ENCODE measurements at places on chromosomes 2 and 18.

DNA sequence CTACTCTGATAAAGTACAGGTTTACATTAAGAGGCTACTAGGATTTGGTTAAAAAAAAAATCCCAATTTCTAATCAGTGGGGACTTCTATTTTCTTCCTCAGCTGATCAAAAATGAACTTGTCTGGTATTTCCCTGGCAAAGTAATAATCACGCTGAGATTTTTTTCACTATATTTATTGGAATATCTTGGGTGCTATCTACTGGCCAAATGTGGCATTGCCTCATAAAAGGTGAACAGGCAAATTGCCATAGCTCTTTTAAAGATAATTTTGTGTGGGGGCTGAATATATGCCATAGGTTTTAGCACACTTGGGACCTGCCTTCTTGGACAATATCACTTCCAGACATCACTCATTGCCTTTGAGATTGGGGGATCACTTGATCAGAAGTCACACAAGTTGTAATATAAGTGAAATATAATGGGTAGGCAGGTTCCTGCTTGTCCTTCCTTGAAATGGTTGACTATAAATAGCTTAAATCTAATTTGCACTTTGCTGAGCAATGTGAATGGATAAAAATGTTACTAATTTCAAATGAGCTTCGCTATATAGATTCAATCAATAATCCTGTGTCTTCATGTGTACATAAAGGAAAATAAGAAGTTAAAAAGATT, 7.0 kb upstream of the NXPH2 start:
- H3K27ac ChIP-seq: no peak overlapping the region
- H3K4me3 ChIP-seq: no peak overlapping the region
- no peaks in the 10 kb centered on the region for H3K36me3 ChIP-seq
- no peaks in the 10 kb centered on the region for H3K4me1 ChIP-seq

GRCh38 chr18:22640281-22640842, 222.6 kb upstream of the CTAGE1 start:
- DNase-seq: no peak
- no peaks in the 10 kb centered on the region for H3K4me1 ChIP-seq
- no peaks in the 10 kb centered on the region for H3K36me3 ChIP-seq
- H3K4me3 ChIP-seq: no peak overlapping the region

GRCh38 chr2:27194538-27195354, 17.1 kb upstream of the ATRAID start:
- peaks cover 5% of the 10 kb centered on the region for H3K36me3 ChIP-seq
- no peaks in the 10 kb centered on the region for H3K27me3 ChIP-seq
- H3K4me3 ChIP-seq: no peak overlapping the region
- no peaks in the 10 kb centered on the region for H3K4me1 ChIP-seq
- no peak overlapping the region for H3K27ac ChIP-seq

DNA sequence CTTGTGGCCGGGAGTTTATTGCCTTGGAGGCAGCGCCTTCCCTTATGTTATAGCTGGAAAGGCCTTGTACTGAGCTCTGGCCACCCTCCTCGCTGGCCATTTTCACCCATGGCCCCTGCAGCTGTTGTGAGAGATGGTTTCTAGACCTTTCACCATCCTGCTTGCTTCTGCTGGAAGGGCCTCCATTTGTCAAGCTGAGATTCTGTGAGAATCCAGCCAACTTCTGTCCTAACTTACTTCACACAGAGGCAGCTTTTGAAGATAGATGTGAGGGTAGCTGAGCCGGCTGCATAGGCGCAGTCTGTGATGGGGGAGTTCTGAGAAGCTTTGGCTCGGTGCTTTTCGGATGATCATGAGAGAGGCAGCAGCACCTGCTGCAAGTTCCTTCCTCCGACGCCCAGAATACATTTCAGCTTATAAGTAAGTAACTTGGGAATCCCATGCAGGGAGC, 8.7 kb downstream of the CTIF start:
- H3K4me3 ChIP-seq: no peak overlapping the region
- H3K4me1 ChIP-seq: peaks cover 20% of the 10 kb centered on the region
- H3K36me3 ChIP-seq: no peaks in the 10 kb centered on the region
- no peak overlapping the region for H3K27ac ChIP-seq

- H3K4me3 ChIP-seq: no peak overlapping the region
- DNase-seq: no peak
- no peaks in the 10 kb centered on the region for H3K36me3 ChIP-seq
- no peak overlapping the region for H3K27ac ChIP-seq
These were observed 318.7 kb downstream of the MEIS1 start for GRCh38 chr2:66753660-66754059.

DNA sequence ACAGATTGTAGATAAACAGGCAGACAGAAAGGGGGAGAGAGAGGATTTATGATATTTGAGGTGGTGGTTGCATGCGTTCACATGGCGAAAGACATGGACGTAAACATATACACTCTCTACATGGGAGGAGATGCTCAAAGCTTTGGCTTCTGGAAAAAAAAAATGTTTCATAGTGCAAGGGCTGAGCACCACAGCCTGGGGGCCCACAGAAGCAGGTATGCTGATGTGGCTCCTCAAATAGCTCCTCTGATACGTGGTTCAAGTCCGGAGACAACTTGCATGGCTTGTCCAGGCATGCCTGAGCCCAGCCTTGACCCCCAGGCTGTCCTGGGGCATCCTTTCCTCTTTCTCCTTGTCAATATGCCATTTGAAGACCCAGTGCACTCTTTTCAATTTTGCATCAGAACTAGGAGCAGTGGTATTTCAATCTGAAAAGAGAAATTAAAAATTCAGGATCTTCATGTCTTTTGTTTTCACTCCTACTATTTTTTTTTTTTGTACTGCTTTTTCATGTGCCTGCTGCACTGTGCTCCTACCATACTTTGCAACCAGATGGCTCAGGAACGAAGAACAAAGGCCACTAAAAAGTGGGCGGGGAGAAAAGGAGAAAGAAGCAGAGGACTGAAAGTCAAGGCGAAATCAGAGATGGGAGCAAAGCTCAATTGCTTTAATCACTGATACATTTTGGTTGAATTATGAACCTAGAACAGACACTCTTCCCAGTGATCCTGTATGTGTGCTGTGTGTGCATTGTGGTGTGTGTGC, 495.7 kb upstream of the TCF4 start:
- no peaks in the 10 kb centered on the region for H3K36me3 ChIP-seq
- H3K4me1 ChIP-seq: 0 out of 2 replicates have a peak, but pooled peaks cover 4% of the 10 kb centered on the region
- H3K27me3 ChIP-seq: no peaks in the 10 kb centered on the region
- H3K4me3 ChIP-seq: no peak overlapping the region
- H3K27ac ChIP-seq: no peak overlapping the region
- DNase-seq: no peak
